Endothelial cell (in vitro differentiated cells): ENCODE measurements at places on chromosomes 12 and 14. TPM values are rescaled to one million over a fixed set of nuclear protein-coding genes. Genes with fewer than 3 reads are reported as not detected.

DNA sequence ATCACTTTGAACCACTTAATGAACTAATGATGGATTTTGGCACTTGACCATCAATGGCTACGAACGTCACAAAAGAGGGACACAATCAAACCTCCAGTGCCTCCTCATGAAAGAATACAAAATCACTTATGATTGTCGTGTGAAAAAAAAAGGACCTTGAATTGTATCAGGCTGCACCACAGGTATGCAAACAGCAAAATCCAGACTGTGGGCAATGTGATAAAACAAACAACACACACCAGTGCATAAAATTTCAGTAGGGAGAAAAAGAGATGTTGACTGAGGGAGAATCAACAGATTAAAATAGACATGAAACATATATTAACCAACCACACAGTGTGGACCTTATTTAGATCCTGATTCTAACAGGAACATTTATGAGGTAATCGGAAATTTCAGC is 2.6 kb downstream of the TSPAN8 start:
- no peak for DNase-seq

- DNase-seq: no peak
These were observed 195.5 kb upstream of the TMPO start for GRCh38 chr12:98319716-98320425.

DNA sequence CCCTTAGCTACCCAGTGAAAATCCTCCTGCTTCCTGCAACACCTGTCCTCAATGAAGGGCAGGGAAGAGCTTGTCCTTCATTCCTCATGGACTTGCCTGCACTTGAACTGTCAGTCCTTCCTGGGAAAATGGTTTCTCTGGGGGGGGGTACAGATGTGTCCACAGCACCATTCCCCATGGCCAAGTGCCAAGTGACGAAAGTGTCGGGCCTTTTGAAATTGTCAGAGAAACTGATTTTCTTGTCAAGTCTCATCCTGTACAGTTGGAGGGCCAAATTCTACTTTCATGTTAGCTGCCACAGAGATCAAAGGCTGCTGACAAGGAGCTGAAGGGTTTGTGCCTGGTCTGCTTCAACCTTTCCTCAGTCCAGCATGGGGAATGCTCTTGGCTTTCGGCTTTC is 179.5 kb upstream of the PARP11 start:
- DNase-seq: no peak

GRCh38 chr14:101197595-101198397 is 294.3 kb upstream of the RTL1 start:
- DNase-seq: no peak

DNA sequence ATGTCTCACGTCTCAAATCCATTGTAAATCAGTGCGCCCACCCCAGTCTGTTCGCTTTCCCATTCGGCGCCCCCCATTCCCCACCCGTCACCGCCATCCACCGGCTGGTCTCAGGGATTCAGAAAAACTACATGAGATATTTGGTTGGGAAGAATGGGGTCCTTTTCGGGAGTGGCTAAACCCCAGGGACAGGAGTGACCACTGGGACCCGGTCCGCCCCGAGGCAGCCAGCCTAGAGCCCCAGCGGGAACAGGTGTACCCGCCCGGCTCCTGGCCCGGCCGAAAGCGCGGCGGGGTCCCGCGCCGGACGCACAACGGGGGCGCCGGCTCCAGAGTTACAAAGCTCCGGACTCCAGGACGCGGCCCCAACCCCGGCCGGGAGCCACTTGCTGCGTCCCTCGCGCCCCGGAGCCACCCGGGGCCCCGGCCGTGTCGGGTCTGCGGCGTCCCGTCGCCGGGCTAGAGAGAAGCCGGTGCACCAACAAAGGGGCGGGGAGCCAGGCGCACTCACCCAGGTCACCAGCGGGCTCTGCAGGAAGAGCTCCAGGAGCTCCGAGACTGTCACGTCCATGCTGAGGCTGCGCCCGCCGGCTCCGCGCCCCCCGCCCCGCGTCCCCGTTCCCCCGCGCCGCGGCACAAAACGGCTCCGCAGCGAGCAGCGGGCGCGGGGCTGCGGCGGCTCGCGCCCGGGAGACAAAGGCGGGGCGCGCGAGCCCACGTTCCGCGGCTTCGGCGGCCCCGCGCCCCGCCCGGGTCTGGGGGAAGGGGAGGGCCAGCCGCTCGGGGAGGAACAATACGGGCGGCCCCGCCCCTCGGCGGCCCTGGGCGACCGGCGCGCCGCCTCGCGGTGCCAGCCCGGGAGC is at the start of gene CCDC88C:
CCDC88C (minus strand) TSS at position 701 of the 863 bp plus-strand sequence; CDS start at position 571, 130 bp downstream.
- peak; percentile 69 for DNase-seq

GRCh38 chr12:114682785-114683708 is 928 bp downstream of the TBX3 start:
- no peak for DNase-seq

DNA sequence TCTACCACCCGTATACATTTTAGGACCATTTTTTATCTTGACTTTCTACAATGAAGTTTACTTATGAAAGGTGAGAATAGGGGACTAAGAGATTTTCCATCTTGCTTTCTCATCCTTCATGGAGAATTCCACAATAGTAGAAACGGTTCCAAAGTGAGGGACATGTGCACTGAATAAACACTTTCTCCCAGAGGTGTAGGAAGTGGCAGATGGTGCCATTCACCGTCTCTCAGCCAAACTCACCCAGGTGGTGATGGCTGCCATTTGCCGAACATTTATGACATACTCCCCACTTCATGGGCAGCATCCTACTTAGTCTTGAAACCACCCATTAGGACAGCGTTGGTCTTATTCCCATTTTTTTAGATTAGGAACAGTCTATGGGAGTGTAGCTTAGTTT is 540.5 kb downstream of the DIO2 start:
- DNase-seq: no peak

- DNase-seq: no peak
These were observed 250.5 kb upstream of the PELI2 start for GRCh38 chr14:55867719-55868118.

- no peak for DNase-seq
These were observed 47.9 kb downstream of the NTF3 start for GRCh38 chr12:5479761-5480160.

- no peak for DNase-seq
These were observed 318.7 kb downstream of the LRFN5 start for GRCh38 chr14:41925409-41925808.

- no peak for DNase-seq
These were observed 278.7 kb downstream of the ITPR2 start for GRCh38 chr12:26554332-26554731.

GRCh38 chr12:48016373-48017020 is 12.2 kb upstream of the COL2A1 start:
- no peak for DNase-seq

Gene TRPV4
- total RNA-seq: 7.0 TPM

Gene KCNC2
- total RNA-seq: not detected

Gene LARP4
- 38.0 TPM for total RNA-seq

Gene LALBA
- not detected for total RNA-seq

Gene SLC5A8
- total RNA-seq: not detected

Gene SLC4A8
- total RNA-seq: 16.7 TPM

Gene JDP2
- 5.1 TPM for total RNA-seq

Gene HIF1A
- total RNA-seq: 203 TPM

Gene RNASE1
- total RNA-seq: 31.6 TPM

Gene TMTC1
- total RNA-seq: 0.95 TPM

Gene UBE2N
- total RNA-seq: 150 TPM

Gene SERPINA12
- total RNA-seq: not detected
